ENCODE measurements at places on chromosomes 3 and 15.
A peak's percentile ranks its signal among the peaks of the same experiment; 100 is the strongest.

DNA sequence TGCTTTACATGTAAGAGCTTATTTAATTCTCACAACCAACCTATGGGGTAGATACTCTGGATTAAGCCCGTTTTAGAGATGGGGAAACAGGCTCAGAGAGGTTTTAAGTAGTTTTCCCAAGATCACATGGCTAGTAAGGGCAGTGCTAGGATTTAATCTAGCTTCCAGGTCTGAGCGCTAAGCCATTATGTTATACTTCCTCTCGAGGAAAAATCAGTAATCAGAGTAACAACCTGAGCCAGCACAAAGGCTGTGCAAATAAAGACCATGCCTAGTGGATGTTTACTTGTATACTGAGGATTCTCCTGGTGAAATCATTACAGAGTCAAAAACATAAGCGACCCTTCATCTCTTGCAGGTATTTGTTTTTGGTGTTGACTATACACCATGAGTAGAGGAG, 9.0 kb downstream of the FSTL1 start:
- DNase-seq, result no peak

GRCh38 chr15:40281057-40281800, 1.6 kb downstream of the ANKRD63 start:
- no peak for DNase-seq

- no peak for DNase-seq
Observed at GRCh38 chr15:78207641-78208340, 26.6 kb downstream of the ACSBG1 start.

- DNase-seq, result no peak
Observed at GRCh38 chr3:108219336-108219735, 2.9 kb downstream of the IFT57 start.

- DNase-seq, result no peak
Observed at GRCh38 chr15:75428152-75428551, 23.3 kb downstream of the SIN3A start.

DNA sequence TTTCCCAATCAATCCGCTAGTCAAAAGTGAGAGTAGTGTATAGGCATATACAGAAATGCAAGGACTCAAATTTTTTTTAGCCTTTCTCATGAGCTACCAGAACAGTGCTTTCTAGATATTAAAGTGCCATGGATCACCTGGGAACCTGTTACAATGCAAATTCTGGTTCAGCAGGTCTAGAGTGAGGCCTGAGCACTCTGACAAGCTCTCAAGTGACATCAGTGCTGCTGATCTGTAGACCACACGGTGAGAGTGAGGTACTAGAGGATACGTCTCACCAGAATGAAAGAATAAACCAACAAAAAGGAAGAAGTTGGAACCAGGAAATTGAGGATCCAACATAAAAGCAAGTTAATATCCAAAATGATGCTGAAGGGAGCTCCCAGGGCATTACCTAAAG, 16.0 kb upstream of the PLA2G4D start:
- DNase-seq, result no peak

- peak; percentile 5 for DNase-seq
Observed at GRCh38 chr3:98602078-98602678, 8.8 kb upstream of the CPOX start.

DNA sequence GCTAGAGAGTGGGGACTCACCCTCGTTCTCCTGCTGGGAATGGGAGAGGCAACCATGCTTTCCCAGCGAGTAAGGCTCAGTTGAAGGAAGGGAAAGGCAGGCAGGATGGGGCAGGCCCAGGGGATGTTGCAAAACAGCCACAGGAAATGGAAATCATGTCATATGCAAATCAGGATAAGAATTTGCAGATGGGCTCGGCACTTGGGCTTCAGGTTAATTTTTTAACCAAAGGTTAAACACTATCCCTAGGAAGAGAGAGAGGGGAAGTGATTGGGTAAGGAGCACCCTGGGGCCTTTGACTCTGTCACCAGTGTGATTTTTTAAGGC, 14.6 kb upstream of the PLA2G4E start:
- DNase-seq, result no peak

GRCh38 chr3:38545983-38546382, 49.8 kb downstream of the EXOG start:
- no peak for DNase-seq

GRCh38 chr15:52111517-52112202, 915 bp downstream of the BCL2L10 start:
- no peak for DNase-seq

DNA sequence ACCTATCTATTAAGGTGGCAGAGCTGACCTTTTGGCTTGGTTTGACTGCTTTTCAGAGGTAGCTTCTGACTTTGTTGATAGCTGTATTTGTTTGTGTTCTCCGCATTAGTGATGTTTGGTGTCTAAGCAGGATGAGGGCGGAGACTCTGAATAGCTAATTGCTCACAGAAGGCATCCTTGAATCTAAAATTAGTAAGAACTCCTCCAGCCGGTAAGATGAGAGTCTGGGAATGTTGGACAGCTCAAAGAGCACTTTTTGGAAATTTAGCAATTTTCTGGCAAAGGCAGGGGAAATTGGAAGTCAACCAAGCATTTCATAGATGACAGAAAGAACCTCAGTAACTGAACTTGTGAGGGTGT, 174.1 kb downstream of the KLHL25 start:
- DNase-seq, result peak; percentile 13

DNA sequence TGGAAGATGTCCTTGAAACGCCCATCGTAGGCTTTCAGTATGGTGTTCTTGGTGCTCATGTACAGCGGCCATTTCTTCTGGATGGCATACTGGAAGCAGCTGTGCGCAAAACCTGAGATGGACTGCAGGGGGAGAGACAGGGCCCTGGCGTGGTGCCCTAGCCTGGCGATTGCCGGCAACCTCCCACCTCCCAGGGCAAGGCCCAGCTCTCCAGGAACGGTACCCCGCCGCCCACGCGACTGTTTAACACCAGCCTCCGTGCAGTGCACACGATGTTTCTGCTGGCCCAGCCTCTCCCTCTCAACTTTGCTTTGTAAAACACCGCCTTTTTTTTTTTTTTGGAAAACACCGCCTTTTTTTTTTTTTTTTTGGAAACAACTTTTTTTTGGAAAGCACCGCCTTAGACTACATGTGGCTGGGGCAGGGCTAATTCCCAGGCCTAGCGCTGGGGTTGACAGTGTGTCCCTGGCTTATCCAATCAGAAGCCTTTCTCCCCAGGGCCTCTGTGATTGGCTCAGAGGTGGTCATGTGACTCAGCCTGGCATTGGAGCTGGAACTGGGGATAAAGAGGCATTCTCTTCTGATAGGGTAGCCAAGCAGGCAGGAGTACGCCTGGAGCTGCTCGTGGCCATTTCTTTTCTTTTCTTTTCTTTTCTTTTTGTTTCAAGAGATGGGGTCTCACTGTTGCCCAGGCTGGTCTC, 14.7 kb downstream of the IDH2 start:
- DNase-seq, result no peak

DNA sequence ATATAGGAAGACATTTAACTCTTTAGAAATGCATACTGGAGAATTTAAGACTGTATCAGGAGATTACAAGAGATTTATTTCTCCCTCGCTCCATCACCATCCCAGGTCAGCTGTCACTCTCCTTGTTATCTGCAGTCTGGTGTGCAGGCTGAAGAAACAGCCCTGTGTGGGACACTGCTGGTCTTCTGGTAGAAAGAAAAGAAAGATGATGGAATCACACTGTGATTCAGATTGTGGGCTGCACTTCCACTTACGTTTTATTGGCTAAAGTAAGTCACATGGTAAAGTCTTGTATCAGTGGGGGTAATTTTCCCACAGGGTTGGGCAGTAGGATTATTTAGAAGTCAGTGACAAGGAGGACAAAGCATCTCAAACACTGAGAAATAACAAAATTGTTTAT, 18.1 kb upstream of the ATP1B3 start:
- no peak for DNase-seq

- DNase-seq, result no peak
Observed at GRCh38 chr3:45628746-45629145, 34.2 kb downstream of the LIMD1 start.

GRCh38 chr3:62667714-62668113, 207.5 kb downstream of the CADPS start:
- no peak for DNase-seq

DNA sequence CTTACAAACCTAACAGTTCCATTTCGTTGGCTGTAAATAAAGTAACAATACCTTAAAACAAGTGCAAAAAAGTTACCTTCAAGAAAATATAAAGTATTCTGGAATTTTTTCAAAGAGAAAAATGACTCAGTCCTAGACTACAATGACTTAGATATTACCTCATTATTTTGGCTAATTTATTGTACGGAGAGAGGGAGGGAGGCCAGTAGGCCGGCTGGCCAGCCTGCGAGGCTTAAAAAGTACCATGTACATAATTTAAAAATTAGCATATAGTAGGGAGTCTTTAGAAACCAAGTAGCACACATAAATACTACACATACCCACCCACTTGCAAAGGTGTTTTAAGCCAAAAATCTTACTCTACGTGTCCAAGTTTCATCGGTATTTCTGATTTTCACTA, 41.9 kb upstream of the MAP4 start:
- DNase-seq, result no peak

- no peak for DNase-seq
Observed at GRCh38 chr3:117632191-117632590, 922.6 kb downstream of the TUSC7 start.

- no peak for DNase-seq
Observed at GRCh38 chr3:15649341-15649740, 47.8 kb downstream of the BTD start.

DNA sequence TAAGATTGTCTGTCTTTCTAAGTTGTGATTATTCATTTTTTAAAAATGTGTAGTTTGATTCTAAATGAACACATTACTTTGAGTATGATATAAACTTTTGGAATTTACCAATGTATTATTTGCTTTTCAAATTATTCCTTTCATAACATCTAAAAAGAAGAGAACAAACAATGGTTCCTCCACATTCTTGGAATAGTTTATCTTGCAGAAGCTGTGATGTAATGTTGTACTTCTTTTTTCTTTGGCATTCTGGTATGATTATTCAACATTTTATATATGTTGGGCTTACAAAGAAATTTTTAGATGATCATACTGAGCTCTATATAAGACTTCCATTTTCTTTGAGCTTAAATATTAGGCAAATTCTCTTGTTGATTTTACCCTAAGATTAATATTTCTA, 419.2 kb downstream of the DIPK2A start:
- no peak for DNase-seq

GRCh38 chr3:73365756-73366397, 258.9 kb downstream of the PDZRN3 start:
- no peak for DNase-seq

GRCh38 chr15:89423981-89424380, 72.4 kb downstream of the RHCG start:
- no peak for DNase-seq

DNA sequence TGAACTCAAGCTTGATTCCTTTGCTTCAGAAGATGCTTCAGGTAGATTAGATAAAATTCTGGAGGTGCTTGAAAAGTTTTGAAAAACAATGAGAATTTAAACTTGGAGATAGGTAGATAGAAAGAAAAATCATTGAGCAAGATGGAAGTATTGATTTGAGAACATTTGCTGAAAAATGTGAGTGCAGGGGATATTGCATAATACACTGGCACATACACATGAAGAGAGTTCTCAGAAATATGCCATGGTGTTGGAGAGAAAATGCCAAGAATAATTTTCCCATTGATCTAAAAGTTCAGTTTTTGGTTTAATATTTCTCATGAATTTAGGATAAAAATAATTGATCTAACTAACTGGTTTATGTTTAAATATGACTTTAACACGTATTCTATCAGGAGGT, 107.2 kb upstream of the GBE1 start:
- no peak for DNase-seq

- DNase-seq, result no peak
Observed at GRCh38 chr15:65952391-65953053, 83.2 kb downstream of the RAB11A start.

- DNase-seq, result no peak
Observed at GRCh38 chr3:188792793-188793192, 379.0 kb upstream of the TPRG1 start.

DNA sequence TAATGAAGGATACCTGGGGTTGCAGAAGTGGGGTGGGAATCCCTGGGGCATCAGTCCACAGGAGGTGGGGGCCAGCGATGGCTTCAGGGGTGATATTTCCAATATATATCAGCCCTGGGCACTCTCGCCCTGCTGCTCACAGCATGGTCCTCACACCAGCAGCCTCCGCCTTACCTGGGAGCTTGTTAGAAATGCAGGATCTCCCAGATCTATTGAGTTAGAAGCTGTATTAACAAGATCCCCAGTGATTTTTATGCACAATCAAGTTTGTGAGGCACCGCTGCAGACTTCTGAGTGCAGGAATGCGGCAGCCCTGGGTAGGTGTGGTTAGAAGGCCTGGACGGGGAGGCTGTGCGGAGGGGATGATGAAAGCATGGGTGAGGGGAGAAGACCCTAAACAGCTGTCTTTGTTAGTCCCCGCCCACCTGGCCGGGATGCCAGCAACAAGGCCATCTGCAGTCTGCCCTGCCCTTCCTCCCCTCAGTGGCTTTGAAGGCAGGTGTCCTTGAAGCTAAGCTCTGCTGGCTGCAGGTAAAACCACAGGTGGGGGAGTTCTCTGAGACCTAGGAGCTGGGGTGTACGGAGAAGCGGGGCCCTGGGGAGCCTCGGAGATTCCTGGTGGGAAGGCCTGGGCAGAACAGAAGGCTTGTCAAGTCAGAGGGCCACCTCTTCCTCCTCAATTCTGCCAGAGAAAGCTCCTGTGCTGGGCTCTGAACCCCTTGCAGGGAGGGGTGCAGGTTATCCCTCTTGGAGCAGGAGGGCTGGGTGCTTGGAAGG, 11.4 kb downstream of the FAM107A start:
- no peak for DNase-seq

DNA sequence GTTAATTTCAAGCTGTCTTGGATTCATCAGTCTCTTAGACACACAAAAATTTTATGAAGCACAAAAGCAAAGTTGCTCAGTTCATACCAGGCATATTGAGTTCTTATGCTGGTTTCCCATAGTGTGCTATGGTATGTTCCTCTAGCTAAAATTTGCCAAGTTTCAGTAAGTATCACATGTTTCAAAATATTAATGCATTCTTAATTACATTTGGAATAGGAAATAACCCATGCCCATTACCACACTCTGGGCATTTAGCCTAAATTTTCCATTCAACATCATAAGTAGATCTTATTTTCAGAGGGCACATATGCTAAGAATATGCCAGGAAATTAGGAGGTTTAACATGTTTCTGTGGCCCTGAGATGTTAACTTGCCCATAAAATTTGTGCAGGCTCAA, 289.9 kb downstream of the SHOX2 start:
- no peak for DNase-seq

DNA sequence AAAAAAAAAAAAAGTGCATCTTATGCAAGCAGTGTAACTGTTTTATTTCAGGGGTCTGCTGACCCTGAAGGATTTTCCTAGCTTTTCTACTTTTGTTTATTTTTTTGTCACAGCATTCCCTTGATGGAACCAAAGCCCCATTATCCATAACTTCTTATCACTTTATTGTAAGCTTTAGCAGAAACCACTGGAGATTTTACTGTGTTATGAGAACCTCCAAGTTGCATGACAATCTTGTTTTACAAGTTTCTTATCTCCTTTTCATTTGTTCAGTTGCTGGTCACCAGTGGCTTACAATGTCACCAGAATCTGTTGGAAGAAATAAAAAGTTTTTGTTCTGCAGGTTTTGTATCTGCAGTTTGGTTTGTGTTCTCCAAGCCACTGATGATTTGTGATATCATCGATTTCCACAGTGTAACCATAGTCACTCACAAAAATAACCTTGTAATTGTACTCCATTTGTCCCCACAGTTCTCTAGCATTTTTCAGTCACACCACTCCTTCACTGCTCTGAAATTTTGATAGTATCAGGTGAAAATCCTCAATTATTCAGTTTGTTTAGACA, 660.0 kb downstream of the RBMS3 start:
- no peak for DNase-seq
